AG10803 (cell line): ENCODE measurements at places on chromosomes 11 and 22.

DNA sequence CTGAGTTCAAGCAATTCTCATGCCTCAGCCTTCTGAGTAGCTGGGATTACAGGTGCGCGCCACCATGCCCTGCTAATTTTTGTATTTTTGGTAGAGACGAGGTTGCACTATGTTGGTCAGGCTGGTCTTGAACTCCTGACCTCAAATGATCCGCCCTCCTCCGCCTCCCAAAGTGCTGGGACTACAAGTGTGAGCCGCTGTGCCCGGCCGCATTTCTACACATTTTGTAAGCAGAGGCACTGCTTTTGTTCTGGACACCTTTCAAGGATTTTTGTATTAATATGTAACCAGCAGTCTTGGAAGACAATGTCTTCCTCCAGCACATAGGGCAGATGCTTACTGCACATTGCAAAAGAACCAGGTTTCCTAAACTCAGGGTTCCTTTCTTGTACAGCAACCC lies 11.4 kb upstream of the VSIG10L2 start:
- DNase-seq: no peak

DNA sequence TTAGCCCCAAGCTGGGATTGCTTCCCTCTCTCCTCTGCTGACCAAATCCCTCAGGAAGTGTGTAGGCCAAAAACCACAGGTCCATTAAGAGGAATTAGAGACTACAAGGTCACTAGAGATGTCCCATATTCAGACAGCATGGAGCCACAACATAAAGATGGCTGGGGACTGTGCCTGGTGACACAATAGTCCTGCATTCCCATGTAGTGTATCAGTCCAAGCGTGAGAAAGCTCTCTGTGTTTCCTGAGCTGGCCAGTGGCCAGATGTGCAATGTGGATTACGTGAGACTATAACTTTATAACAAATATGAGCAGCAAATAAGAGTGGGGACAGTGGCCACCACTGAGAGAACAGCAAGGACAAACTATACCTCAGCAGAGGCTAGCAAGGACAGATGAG lies 7.6 kb upstream of the MS4A10 start:
- peak; percentile 80 for DNase-seq

GRCh38 chr22:47854251-47854650 lies 1091.8 kb downstream of the TBC1D22A start:
- DNase-seq: peak; percentile 56

- peak; percentile 97 for DNase-seq
These were observed 10.0 kb upstream of the BACE1-AS start for GRCh38 chr11:117281159-117281558.

DNA sequence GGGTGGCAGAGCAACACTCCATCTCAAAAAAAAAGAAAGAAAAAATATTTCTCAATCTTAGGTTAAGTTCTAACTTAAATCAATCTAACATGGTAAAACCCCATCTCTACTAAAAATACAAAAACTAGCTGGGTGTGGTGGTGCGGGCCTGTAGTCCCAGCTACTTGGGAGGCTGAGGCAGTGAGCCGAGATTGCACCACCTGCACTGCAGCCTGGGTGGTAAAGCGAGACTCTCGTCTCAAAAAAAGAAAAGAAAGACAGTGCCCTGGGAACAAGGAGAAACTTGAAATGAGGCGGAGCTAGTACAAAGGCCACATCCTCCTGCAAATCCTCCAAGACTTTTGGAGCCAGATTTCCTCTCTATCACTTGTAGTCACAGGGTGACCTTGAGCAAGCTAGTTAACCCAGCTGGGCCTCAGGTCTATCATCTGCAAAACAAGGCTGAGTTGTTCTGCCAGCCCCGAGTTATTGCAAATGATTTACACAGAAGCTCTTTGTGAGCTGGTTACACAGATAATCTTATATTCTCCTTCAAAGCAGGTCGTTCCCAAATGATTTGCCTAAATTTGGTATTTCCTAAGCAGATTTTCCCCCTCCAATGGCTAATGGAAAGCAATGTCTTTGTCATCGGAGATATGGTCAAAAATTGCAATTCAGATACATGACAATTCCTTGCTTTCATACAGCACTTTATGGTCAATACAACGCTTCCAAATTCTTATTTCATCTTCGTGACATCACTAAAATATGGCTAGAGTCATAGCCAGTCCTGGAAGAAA lies 1.9 kb downstream of the ANKRD54 start:
- DNase-seq: no peak
